ENCODE measurements at places on chromosomes 16 and 17.

DNA sequence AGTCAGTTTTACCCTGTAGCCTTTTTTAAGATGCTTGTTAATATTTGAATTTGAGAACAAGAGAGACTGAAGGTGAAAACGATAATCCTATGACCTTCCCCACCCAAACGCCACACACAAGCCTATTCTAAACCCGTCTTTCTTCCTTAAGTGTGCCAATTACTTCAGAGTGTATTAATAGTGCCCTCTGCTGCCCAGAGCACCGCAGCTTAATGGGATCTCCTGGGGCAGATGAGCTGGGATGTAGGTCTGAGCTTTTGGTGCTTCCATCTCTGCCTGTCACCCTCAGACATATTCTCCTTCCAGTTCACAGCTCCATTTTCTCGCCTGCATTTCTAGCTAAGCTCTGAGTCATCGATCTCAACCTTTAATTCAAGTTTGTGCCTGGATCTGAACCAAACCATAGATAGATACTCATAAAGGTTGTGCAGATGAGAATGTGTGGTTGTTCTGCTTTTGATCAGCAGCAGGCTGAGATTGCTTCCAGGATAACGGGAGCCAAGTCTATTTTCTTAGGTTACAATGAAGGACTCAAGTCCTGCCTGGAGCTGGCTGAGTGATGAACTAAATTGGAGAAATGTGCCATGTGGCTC, 46.4 kb upstream of the CDH13 start:
- DNase-seq = no peak

GRCh38 chr16:424033-424622, 1.3 kb upstream of the RAB11FIP3 start:
- no peak for DNase-seq

GRCh38 chr17:29722411-29723198, 99.9 kb upstream of the CORO6 start:
- no peak for DNase-seq

DNA sequence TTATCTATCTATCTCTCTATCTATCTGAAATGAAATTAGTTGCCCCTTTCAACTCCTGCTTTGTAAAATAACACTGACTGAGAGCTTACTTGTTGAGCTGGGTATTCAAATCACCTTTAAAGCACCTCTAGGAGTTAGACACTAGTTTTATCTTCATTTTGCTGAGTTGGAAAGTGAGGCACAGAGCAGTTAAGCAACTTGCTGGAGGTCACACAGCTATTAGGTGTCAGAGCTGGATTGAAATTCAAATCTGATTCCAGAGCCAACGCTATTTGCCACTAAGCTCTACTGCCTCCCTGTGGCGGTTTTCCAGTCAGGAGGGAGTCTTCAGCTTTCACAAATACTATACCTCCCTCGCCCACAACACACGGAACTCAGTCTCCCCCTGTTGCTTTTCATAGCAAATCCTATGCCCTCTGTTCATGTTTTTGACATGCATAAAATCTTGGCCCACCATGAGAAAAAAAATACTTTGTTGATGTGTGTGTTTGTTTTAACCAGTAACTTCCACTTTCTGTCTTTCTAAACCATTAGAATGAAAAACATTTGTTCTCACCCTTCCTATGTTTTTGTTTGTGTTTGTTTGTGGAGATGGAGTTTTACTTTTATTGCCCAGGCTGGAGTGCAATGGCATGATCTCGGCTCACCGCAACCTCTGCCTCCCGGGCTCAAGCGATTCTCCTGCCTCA, 74.8 kb upstream of the SMURF2 start:
- DNase-seq = peak; percentile 6

DNA sequence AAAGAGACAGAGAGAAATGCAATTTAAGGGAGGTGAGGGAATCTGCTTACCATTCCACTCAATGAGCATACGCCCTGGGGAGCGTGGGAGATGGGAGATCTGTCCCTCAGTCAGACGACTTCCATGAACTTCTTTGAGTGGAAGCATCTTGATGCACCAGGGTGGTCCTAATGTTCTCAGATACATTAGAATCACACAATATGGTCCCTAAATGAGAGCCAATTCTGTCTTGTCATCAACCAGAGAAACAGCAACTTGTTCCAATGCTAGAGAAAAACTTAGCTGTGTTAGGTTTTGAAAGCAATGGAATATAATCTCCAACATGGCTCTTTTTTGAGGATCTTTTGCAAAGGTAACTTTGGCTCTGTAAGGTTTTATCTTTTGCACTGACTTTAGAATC, 44.1 kb downstream of the GPR139 start:
- DNase-seq = no peak

DNA sequence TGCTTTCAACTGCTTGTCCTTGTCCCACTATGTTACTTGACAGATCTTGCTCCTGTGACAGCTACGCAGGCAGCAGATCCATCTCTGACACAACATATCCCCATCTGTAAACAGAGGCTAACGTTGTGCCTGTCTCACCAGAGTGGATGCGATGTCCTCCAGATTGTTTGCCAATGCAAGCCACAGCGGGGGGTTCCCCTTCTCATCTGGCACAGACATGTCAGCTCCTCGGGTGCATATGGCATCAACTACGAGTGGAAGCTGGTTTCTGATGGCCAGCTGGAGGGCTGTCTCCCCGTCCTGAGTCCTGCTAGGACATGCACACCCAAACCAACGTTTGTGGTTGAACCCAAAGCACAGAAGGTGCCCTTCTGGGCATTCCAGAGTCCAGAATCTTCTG, 39.0 kb downstream of the CYB5D2 start:
- no peak for DNase-seq

- no peak for DNase-seq
Observed at GRCh38 chr16:82542714-82543113, 84.1 kb upstream of the CDH13 start.

DNA sequence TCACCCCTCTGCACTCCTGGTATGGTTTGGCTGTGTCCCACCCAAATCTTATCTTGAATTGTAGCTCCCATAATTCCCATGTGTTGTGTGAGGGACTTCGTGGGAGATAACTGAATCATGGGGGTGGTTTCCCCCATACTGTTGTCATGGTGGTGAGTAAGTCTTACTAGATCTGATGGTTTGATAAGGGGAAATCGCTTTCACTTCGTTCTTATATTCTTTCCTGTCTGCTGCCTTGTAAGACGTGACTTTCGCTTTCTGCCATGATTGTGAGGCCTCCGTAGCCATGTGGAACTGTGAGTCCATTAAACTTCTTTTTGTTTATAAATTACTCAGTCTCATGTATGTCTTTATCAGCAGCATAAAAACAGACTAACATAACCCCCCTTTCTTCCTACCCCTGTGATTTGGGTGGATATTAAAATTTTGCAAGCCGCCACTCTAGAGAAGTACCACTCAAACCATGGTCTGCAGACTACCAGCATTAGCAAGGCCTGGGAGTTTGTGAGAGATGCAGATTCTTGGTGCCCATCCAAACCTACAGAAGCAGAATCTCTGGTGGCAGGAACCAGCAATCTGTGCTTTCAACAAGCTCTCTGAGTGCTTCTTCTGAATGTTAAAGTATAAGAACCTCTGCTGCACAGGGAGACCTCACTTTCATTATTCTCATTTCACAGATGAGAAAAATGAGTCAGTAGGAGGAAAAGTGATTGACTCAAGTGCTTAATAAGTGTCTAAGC, 999.5 kb upstream of the EEF2KMT start:
- no peak for DNase-seq

GRCh38 chr16:11493531-11493929, 93.2 kb downstream of the LITAF start:
- DNase-seq = no peak

DNA sequence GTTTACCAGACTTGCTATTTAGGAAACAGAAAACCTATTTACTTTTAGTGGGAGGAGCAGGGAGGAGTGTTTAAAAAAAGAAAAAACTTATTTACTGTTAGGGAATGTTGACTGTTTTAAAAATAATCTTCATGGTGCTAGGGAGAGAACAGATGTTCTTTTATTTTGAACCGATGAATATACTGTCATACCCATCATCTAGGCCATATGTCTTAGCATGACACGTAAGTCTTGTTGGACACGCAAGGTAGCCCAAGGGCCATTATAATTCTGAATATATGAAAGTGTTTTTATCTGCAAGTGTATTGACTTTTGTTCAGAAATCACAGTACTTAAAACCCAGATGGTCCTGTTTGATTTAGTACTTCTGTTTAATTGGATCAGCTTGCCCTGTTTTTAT, 11.6 kb downstream of the WIPF2 start:
- no peak for DNase-seq

GRCh38 chr17:17645961-17646360, 35.3 kb upstream of the RAI1 start:
- no peak for DNase-seq

- DNase-seq = no peak
Observed at GRCh38 chr17:80204626-80205468, 15.3 kb downstream of the SGSH start.

GRCh38 chr17:55454906-55455474, 33.4 kb upstream of the MMD start:
- DNase-seq = no peak

- DNase-seq = peak; percentile 74
Observed at GRCh38 chr17:67475161-67475937, 98.3 kb downstream of the PITPNC1 start.

- DNase-seq = no peak
Observed at GRCh38 chr17:34527908-34528470, 51.4 kb upstream of the TMEM132E start.

- DNase-seq = no peak
Observed at GRCh38 chr16:12176051-12176450, 199.5 kb downstream of the SNX29 start.

GRCh38 chr16:88956546-88957432, 20.2 kb downstream of the CBFA2T3 start:
- no peak for DNase-seq

DNA sequence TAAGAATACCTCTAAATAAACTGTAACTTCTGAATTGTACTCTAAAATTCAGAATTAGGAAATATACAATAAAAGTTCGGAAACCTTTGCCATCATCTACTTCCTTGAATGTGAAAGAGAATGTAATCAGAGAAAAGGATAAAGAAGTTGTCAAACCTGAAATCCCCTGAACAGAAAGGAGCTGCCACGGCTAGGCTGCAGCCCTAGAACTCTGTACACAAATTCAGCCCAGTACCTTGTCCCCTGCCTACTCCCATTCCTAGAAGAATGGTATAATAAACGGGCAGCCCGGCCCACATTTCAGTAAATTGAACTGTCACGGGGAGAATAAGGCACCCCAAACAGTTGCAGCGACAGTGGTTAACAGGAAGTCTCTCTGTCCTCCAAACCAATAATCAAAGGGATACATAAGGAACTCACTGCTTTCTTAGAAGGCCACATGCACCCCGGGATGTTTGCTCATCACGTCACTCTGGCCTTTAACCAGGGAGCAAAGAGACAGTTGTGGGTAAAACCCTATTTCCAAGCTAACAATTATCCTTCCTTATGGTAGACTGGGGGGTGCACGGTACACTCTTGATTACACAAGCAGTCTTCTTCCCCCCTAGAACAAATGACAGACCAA, 24.3 kb upstream of the RFFL start:
- no peak for DNase-seq

- DNase-seq = no peak
Observed at GRCh38 chr17:81601525-81602120, 35.3 kb downstream of the NPLOC4 start.

DNA sequence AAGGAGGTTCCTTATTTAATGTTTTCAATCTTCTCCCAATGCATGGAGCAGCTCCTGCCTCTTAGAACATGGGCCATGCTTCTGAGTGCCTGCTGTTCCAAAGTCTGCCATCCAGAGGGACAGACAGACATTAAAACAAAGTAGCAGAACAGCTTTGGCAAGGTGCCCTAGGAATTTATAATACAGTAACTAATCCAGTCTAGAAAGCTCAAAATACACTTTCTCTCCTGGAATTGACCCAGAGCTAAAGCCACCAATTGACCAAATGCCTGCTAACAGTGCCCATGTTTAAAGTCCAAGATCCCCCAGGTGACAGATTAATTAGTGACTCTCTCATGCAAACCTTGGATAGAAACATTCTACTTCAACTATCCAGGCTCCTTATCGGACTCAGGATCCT, 11.1 kb upstream of the CHRNE start:
- DNase-seq = no peak

DNA sequence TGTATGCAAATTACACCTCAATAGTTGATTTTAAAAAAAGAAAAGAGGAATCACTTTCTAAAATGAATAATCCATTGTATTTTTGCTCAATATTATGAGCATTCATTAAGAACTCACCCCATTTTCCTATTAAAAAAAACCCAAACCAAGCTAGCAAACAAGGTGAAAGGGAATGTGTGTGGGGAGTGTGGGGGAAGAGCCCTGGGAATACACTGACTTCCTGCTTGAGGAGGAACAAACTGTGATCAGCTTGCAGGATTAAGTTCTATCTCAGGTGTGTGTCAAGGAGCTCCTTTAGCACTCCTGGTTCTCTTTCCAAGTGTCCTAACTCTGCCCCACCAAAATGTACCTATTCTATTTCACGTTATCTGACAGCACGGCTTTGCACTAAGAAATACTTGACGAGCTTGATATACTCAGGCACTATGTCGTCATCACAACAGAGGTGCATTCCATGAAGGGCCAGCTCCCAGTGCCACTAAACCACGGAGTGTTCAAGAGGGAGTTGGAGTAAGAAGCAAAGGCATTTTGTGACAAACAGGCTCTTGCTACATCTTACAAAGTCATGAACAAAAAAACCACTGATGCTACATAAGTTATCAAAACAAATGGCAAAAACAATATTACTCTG, 73.2 kb downstream of the MYH10 start:
- no peak for DNase-seq

DNA sequence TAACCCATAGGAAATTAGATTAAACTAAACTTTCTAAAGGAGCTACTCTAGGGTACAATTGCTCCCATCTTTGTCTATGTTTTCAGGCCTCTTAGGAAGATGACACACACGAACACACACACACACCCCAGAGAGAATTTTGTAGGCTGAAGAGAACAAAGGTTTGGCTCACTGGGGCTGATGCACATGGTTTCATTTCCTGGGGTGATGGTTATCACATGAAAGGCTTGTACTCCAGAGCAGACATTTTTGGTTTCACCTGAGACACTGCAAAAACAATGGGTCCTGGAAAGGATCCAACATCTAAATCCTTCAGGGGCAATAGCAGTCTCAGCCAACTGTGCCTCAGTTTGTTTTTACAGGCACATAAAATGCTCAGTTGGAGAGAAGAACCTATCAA, 62.8 kb downstream of the GRB7 start:
- peak; percentile 26 for DNase-seq

DNA sequence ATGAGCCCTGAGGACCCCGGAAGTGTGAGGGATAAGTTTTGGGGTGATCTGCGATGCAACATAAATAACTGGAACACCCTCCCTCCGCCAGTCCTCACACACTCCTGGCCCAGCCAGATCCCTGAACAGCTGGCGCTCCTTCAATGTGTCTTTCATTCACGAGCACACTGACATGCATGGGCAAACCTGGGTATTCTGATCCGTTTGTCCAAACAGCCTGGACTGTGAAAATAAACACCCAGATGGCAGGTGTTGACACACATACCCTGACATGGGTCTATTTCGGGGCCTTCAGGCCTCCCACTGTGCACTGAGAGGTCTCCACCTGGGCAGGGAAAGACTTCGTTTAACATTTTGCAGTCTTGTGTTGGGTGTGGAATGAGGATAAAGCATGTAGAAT, 3.0 kb upstream of the CPNE2 start:
- DNase-seq = no peak

All from stimulated activated CD4-positive, alpha-beta T cell treated with anti-CD3 and anti-CD28 coated beads, Interleukin-1b, Interleukin-23, amount 100 ng/mL, for 1 hour (primary cell).